NCI-H187 (cell line): ENCODE measurements at places on chromosomes 7 and 10.

- no peak for DNase-seq
Observed at GRCh38 chr10:99422529-99423096, 7.8 kb downstream of the GOT1 start.

DNA sequence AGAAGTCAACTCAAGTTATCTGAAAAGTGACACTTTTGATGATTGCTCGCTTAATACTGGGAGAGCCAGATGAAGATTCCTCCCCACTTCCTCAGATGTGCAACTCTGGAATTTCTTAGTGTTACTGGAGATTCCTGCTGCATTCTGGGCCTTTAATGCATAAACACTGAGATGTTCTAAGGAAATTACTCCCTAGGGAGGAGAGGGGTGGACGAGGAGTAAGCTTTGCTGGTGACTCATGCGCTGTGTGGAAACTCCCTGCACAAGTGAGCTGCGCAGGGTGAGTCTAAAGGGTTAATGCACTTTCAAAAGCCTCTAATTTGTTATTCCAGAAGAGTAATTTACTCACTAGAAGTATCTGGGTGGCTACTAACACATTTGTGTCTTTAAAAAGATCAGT lies 46.3 kb downstream of the EGFR start:
- no peak for DNase-seq

DNA sequence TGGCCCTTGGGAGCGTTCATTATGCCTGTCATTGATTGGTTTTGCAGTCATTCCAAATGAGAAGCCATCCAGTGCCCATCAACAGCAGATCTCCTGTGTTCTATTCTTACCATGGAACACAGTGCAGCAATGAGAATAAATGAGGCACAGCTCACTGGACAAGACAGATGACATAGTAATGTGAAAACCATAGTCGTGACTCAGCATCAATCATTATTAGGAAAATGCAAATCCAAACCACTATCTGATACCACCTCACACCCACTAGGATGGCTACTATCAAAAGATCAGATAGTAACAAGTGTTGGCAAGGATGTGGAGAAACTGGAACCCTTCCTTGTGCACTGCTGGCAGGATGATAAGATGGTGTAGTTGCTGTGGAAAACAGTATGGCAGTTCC lies 144.7 kb downstream of the ARHGAP22 start:
- DNase-seq: no peak

- DNase-seq: no peak
Observed at GRCh38 chr10:36608251-36608650, 517.1 kb upstream of the ANKRD30A start.

- DNase-seq: no peak
Observed at GRCh38 chr7:129095258-129095657, 40.3 kb upstream of the TNPO3 start.

GRCh38 chr7:34849986-34850385 lies 187.3 kb downstream of the DPY19L1 start:
- DNase-seq: no peak

DNA sequence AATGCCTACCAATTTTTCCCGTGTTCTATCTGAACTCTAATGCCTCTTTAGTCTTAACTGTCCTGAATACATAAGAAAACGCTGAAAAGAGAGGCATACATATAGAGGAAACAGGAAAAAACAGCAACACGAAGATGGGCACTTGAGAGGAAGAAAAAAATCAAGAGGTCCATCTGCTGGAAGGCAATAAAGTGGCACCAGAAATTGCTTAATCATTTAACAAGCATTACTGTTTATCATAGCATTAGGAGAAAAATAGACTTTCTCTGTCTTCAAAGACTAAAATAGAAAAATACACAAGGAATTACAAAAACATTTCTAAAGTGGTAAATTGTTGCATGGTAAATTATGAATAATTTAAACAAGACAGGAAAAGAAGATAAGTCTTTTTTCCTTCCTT lies 35.0 kb downstream of the NSUN6 start:
- DNase-seq: no peak

- DNase-seq: no peak
Observed at GRCh38 chr7:106681815-106682495, 21.0 kb upstream of the CCDC71L start.
